ENCODE measurements at places on chromosomes 7 and 10.

DNA sequence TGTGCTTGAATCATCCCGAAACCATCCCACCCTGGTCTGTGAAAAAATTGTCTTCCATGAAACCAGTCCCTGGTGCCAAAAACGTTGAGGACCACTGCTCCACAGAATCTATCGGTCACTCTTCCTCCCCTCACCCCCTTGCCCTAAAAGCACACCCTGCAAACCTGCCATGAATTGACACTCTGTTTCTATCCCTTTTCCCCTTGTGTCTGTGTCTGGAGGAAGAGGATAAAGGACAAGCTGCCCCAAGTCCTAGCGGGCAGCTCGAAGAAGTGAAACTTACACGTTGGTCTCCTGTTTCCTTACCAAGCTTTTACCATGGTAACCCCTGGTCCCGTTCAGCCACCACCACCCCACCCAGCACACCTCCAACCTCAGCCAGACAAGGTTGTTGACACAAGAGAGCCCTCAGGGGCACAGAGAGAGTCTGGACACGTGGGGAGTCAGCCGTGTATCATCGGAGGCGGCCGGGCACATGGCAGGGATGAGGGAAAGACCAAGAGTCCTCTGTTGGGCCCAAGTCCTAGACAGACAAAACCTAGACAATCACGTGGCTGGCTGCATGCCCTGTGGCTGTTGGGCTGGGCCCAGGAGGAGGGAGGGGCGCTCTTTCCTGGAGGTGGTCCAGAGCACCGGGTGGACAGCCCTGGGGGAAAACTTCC, 784 bp upstream of the SERPINE1 start:
- DNase-seq, result no peak

- no peak for DNase-seq
Measured at GRCh38 chr7:25496476-25497368, 268.4 kb upstream of the NPVF start.

DNA sequence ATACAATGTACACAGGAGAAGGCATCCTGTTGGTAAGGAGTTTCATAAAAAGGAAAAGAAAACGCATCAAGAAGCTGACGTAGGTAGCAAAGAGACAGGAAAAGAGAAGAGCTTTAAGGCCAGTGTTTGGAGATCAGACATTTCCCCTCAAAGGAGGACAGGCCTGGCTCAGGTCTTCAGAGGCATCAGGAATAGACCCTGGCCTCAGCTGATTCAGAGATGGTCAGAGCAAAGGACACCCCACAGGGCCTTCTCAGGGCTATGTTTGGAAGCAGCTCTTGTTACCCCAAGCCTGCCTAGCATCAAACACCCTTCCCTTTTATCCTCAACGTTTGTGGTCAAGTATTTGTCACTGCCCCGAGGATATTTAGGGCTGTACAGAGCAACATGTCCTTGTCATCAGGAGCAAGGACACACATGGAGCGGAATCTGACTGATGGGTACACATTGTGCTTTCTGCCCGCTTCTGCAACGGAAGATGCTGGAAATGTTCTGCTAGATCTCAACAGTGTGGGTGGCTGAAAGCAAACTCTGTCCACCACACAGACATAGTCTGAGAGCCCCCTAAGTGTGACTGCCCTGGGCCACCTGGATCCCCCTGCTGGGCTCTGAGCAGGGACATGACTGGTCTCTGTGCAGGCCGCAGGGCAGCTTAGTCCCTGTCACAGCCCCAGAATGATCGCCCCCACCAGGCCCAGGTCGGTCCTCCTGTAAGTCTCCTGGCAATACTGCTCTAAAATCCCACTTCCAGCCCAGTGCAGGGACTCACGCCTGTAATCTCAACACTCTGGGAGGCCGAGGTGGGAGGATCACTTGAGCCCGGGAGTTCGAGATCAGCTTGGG, 1.0 kb upstream of the ZDHHC4 start:
- no peak for DNase-seq

- peak; percentile 94 for DNase-seq
Measured at GRCh38 chr7:22786290-22786932, 36.2 kb downstream of the TOMM7 start.

DNA sequence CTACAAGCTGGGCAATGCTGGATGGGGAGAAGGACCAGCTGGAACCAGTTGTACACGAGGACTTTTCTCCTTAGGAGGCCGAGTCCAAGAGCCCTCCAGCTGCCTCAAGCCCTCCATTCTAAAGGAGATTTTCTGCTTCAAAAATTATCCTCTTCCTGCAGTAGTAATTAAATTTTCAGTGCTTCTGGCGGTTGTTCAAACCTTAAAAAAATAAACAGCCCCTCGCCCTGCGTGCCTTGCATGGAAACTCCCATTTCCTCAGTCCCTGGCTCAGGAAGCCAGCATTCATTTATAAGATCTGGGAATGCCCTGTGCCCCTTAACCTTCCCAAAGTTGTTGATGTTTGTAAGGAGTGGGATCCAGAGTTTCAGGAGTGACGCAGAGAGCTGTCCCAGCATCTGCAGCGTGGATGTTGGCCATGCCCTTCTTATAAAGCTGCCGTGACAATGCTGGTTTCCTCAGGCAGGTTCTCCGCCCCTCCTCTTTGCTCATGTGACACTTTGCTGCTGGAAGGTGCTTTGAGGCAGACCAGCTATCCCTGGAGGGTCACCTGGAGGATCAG, 24.0 kb upstream of the ACTR3B start:
- DNase-seq, result peak; percentile 46

- DNase-seq, result no peak
Measured at GRCh38 chr7:121138262-121138933, 149.9 kb downstream of the CPED1 start.

DNA sequence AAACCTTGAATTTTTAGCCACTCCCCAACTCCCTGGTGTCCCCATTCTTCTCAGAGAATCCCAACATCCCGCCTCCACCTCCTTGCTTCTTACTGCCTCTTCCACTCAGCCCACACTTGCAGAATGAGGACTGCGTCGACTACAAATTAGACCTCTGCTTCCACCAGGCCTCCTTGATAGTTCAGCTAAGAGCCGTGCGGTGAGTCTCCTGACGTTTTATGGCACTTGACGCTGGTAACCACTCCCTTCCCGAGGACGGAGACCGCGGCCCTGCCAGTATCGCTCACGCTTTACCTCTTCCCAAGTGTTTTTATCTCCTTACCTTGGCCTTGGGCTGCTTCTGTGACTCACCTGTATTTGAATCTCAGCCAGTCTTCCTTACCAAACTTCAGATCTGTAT, 31.1 kb downstream of the RBM17 start:
- DNase-seq, result no peak

- no peak for DNase-seq
Measured at GRCh38 chr10:113244750-113245149, 294.7 kb downstream of the TCF7L2 start.

GRCh38 chr10:77993620-77994019, 35.7 kb downstream of the POLR3A start:
- no peak for DNase-seq

- no peak for DNase-seq
Measured at GRCh38 chr10:120719333-120719732, 131.8 kb upstream of the WDR11 start.

- no peak for DNase-seq
Measured at GRCh38 chr7:50665403-50666123, 100.4 kb upstream of the DDC start.

DNA sequence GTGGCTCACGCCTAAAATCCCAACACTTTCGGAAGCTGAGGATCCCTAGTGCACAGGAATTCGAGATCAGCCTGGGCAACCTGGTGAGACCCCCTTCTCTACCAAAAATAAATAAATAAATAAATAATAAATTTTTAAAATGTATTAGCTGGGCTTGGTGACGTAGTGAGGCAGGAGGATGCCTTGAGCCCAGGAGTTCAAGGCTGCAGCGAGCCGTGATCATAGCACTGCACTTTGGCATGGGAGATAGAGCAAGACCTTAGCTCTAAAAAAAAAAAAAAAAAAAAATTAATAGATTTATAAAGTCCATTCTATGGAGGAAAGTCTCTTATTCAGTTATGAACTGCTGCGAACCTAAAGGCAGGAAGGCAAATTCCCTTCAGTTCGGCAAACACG, 1.1 kb upstream of the PTPN12 start:
- no peak for DNase-seq

- DNase-seq, result no peak
Measured at GRCh38 chr10:49446031-49446430, 50.1 kb upstream of the DRGX start.

DNA sequence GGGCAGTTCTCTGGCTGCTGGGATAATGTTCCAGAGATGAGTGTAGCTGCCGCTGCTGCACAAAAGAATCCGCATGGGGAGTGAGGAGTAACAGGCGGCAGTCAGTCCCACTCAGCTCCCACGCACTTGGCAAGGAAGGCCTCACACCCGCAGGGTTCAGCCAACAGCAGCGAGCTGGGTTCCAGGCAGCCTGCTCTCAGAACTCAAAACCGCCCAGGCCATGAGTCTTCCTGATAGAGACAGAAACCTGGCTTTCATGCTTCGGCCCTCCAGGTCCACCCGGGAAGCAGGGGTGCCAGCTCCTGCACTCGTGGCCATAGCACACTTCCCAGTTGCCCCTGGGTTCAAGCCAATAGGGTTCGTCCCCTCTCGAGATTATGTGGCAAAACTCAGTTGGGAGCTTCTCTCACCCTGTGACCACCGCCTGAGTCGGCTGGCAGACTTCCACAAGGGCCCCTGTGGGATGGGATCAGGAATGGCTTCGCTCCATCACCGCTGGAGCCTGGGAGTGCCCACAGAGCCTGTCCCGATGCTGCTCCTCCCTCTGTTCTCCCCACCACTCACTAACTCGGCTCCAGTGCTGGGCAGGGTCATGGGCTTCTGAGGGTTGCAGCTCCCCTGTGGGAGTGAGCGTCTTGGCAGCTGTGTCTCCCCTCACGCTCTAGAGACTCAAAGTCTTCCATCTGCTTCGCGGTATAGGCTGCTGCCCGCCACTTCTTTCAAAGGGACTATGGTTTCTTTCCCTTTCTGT, 20.6 kb downstream of the CLRN3 start:
- DNase-seq, result no peak

- no peak for DNase-seq
Measured at GRCh38 chr10:54710918-54711317, 90.1 kb downstream of the PCDH15 start.

DNA sequence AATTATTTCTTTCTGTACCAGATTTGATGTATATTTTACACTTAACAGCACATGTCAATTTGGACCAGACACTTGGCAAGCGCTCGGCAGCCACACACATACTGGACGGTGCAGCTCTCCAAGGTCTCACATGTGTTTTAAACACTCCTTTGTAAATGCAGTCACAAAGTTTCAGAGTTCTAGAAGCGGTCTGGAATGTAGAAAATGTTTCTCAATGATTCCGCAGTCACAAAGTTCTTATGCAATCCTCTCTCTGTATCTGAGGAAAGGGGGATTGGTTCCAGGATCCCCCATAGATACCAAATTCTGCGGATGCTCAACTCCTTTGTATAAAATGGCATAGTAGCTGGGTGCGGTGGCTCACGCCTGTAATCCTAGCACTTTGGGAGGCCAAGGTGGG, 253.0 kb upstream of the GRB10 start:
- no peak for DNase-seq

DNA sequence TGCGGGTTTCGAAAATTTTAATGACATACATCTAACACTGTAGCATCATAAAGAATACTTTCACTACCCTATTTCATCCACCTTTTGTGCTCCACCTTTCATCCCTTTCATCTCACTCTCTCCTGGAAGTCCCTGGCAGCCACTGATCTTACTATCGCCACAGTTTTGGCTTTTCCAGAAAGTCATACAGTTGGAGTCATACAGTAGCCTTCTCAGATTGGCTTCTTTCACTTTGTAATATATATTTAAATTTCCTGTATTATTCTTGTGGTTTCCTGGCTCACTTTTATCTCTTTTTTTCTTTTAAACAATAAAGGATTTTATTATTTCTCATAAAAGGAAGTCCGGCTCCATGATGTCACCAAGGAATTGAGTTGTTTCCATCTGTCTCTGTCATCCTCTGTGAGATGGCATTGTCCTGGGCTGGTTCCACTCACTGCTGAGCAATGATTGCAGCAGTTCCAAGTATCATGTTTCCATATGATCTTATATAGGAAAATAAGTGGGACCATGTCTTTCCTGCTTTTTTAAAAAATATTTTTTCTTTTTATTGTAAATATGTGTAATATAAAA, 626.3 kb downstream of the POM121L12 start:
- DNase-seq, result no peak

DNA sequence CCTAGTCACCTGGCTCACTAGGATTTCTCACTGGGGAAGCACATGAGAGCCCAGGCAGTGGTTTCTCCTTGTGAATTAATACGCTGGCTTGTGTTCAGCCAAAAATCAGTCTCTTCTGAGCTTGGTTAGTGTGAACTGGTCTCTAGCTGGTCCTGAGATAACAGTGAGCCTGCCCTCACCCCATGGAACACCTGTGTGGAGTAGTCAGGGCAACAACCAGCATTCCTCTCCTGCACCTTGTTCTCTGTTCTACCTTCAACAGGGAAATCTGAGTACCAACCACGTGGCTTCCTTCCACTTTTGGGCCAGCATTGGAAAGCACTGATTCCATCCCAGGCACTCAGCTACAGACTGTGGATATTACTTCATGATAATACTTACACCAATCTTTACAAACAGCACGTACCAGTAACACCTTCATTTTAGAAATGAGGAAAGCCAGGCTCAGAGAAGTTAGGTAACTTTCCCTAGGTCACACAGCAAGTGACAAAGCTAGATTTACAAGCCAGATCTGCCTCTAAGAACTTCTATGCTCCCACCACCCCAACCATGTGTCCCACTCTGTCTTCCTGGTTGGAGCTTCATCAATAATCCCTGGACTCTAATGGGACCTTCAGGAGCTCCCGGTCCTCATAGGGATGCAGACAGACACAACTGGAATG, 106.6 kb downstream of the GRID1 start:
- DNase-seq, result no peak

DNA sequence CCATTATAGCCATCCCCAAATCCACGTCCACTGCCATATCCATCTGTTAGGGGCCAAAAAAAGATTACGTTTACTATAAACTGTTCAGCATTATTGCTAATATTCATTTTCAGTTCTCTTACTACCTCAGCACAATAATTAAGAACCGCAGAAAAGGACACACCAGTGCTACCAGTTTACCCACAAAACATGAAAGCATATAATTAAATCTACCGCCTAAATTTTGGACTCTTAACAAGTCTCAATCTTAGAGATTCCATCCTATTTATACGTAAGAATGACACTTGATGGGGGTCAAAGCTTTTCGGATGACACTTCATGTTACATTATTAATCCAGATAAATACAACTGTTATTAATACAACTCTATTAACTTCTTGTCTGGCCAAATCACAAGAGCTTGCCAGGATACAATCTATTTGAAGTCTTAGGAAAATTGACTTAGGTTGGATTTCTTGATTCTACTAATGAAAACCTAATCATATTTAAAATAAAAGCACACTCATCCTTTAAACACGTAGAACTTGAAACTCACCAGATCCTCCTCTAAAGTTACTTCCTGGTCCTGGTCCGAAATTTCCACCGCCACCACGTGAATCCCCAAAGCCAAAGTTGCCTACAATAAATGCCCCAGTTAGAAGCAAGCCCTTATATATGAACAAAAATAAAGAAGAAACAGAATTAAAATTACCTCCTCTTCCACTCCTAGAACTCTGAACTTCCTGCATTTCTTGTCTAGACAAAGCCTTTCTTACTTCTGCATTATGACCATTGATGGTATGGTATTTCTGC, 4.5 kb downstream of the HNRNPA2B1 start:
- DNase-seq, result no peak

- no peak for DNase-seq
Measured at GRCh38 chr10:130127364-130128061, 8.7 kb upstream of the GLRX3 start.

Data from NCI-H524 treated with DMSO at 0.1 percent for 48 hours (cell line).